ENCODE measurements at places on chromosomes 7 and 10.

GRCh38 chr10:114684822-114685209 lies 26.7 kb upstream of the ABLIM1 start:
- no peak for DNase-seq

GRCh38 chr10:74289951-74290350 lies 138.9 kb downstream of the ADK start:
- no peak for DNase-seq

- DNase-seq: peak; percentile 27
These were observed 183.6 kb downstream of the TCF7L2 start for GRCh38 chr10:113133497-113134115.

- no peak for DNase-seq
These were observed 148.5 kb downstream of the UBE2H start for GRCh38 chr7:129804111-129804889.

- DNase-seq: no peak
These were observed 3.5 kb upstream of the MYL10 start for GRCh38 chr7:101632641-101633040.

GRCh38 chr10:94299417-94299816 lies 63.3 kb downstream of the NOC3L start:
- no peak for DNase-seq

GRCh38 chr10:79025199-79025832 lies 43.5 kb upstream of the ZMIZ1 start:
- no peak for DNase-seq

GRCh38 chr7:39324139-39324760 lies 242.0 kb upstream of the YAE1 start:
- no peak for DNase-seq
